ENCODE measurements at places on chromosomes 1 and 21. TPM values are rescaled to one million over a fixed set of nuclear protein-coding genes. Genes with fewer than 3 reads are reported as not detected.

DNA sequence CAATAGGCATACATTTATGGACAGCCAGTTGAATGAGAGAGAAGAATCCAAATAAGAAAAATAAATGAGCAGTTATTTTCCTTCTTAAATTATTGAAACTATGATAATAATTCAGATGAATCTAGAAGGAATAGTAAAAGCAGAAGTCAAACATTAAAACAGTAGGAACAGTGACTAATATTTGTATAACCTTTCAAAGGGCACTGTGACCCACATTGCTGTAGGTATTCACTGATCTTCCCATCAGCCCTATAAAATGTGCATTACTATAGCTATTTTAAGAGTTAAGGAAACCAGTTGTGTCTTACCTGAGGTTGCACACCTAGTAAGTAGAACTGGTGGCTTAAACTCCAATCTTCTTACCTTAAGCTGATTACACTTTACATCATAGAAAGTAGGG lies 102.8 kb upstream of the ARTN start:
- peaks cover 20% of the 10 kb centered on the region for H3K4me1 ChIP-seq
- no peaks in the 10 kb centered on the region for H3K27me3 ChIP-seq
- no peak for DNase-seq
- H3K27ac ChIP-seq: no peak overlapping the region

- H3K4me1 ChIP-seq: peaks cover 6% of the 10 kb centered on the region
- no peak overlapping the region for H3K27ac ChIP-seq
These were observed 48.0 kb upstream of the KCNE1 start for GRCh38 chr21:34560021-34560420.

YBEY gene
- 8.1 TPM for total RNA-seq

C1orf167 gene
- not detected for total RNA-seq

GRCh38 chr1:12215118-12215961 lies 14.5 kb upstream of the VPS13D start:
- H3K27me3 ChIP-seq: no peaks in the 10 kb centered on the region
- H3K36me3 ChIP-seq: no peaks in the 10 kb centered on the region
- no peak overlapping the region for H3K27ac ChIP-seq
- no peak overlapping the region for H3K4me3 ChIP-seq
- DNase-seq: peak; percentile 54
- peaks cover 17% of the 10 kb centered on the region for H3K4me1 ChIP-seq

KCNJ6 gene
- total RNA-seq: not detected

GJA4 gene
- total RNA-seq: 0.86 TPM

CFAP45 gene
- 3.0 TPM for total RNA-seq

DNA sequence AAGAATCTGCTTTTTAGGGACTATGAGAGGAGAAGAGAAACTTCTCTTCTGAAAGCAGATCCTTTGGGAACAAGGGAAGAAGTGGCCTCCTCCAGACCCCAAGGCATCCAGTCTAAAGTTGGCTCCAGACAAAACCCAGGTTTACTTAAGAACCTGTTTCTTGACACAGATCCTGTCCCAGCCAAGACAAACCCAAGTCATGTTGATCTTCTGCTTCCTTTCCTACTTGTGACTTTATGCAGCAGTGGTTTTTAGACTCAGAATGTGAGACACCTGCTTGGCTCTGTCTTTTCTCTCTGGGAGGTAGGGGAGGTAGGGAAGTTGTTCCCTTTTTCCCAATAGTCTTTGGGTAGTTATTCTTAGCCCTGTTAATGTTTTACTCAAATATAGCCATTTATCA lies 38.3 kb downstream of the ELAPOR1 start:
- no peak overlapping the region for H3K4me3 ChIP-seq
- H3K27ac ChIP-seq: no peak overlapping the region
- H3K36me3 ChIP-seq: no peaks in the 10 kb centered on the region
- no peaks in the 10 kb centered on the region for H3K27me3 ChIP-seq
- DNase-seq: no peak

DNA sequence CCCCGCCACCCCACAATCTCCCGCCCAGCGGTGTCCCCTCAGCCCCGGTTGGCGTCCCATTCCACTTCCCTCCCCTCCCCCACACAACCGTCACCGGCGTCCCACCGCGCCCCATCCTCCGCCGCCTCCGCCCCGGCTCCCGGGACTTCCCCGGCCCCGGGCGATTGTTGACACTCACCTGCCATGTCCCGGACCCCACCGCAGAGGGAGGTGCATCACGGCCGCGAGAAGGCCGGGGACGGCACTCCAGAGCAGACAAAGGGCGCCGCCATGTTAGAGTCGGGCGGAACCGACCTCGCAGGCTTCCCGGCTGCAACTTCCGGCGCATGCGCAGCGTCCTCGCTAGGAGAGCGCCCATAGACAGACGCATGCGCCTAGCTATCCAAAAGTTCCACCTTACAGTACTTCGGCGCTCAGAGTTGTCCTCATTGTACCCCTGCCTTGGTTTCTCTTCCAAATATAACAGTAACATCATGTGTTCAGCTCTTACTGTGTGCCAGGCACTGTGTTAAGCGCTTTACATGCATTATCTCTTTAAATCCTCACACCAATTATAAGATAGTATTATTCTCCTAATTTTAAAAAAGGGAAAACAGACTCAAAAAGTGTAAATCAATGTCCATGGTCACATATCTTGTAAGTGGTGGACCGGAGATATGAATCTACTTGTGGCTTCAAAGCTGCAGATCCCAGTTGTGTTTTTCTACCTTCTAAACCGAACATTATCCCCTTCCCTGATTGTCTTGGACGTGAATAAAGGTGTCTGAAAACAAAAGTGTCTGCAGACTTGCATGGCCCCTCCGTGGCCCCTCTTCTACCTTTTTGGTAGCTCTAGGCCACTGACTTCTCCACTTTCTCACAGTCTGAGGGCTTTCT lies at the start of gene ZBTB17:
ZBTB17 (minus strand) TSS at position 297 of the 876 bp plus-strand sequence. CDS start 27,606 bp downstream, outside the sequence.
- H3K36me3 ChIP-seq: peaks cover 14% of the 10 kb centered on the region
- peak; percentile 95 for DNase-seq
- H3K4me1 ChIP-seq: peaks cover 37% of the 10 kb centered on the region
- H3K27ac ChIP-seq: peak within 1 kb of the TSS; percentile 86

RCSD1 gene
- 30.3 TPM for total RNA-seq

VANGL2 gene
- total RNA-seq: not detected

DNA sequence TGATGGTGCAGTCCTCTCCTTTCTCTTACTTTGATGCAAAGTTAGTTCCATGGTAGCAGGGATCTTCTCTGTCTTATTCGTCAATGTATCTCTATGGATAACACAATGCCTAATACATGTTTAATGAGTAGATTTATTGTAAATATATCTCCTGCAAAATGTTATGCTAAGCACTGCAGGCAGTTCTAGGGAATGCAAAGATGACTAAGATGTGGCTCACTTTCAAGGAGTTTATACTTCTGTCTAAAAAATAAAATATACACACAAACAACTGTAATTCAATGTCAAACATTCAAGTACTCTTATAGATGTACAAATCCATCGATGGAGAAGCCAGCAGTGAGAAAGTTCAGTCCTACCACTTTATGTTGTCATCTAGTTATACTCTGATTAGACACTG lies 194.3 kb downstream of the KCTD3 start:
- H3K4me3 ChIP-seq: no peak overlapping the region
- no peaks in the 10 kb centered on the region for H3K4me1 ChIP-seq
- H3K27ac ChIP-seq: no peak overlapping the region
- no peaks in the 10 kb centered on the region for H3K27me3 ChIP-seq

TIE1 gene
- total RNA-seq: 9.6 TPM

PAPPA2 gene
- not detected for total RNA-seq

NOTCH2 gene
- total RNA-seq: 179 TPM

GRCh38 chr1:117150316-117150715 lies 28.8 kb upstream of the TRIM45 start:
- no peak overlapping the region for H3K27ac ChIP-seq
- H3K27me3 ChIP-seq: peaks cover 18% of the 10 kb centered on the region
- no peak for DNase-seq

ICOSLG gene
- 0.24 TPM for total RNA-seq

SCNM1 gene
- total RNA-seq: 55.2 TPM

DNA sequence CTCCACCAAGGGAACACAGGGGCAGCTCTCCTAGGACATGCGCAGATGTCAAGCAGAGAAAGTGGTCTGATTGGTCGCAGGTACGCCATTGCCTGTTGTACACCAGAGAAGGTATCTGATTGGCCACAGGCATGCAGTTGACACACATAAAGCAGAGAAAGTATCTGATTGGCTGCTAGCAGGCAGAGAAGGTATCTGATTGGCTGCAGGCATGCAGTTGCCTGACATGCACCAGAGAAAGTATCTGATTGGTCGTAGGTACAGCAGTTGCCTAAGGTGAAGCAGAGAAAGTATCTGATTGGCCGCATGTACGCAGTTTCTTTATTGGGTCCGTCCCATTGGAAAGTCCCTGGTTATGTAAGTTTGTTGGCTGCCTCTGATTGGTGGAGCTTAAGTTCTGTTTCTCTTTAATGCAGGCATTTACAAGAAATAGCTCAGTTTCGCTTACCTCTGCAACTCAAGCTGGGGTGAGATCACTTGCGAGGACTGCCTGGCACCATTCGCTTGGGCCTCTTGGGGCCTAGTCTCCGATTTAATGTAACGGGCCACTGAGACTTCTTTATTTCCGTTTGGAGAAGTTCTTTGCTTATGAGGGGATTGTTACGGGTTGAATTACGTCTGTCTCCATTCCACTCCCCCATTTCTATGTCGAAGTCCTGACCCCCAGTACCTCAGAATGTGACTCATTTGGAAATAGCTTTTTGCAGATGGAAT lies 74.2 kb downstream of the SIK1 start:
- peaks cover 7% of the 10 kb centered on the region for H3K4me1 ChIP-seq
- H3K4me3 ChIP-seq: no peak overlapping the region
- DNase-seq: no peak
- H3K27me3 ChIP-seq: no peaks in the 10 kb centered on the region

- H3K4me1 ChIP-seq: peaks cover 42% of the 10 kb centered on the region
- no peaks in the 10 kb centered on the region for H3K36me3 ChIP-seq
- H3K27me3 ChIP-seq: no peaks in the 10 kb centered on the region
These were observed 14.1 kb downstream of the AZIN2 start for GRCh38 chr1:33094971-33095604.

DNA sequence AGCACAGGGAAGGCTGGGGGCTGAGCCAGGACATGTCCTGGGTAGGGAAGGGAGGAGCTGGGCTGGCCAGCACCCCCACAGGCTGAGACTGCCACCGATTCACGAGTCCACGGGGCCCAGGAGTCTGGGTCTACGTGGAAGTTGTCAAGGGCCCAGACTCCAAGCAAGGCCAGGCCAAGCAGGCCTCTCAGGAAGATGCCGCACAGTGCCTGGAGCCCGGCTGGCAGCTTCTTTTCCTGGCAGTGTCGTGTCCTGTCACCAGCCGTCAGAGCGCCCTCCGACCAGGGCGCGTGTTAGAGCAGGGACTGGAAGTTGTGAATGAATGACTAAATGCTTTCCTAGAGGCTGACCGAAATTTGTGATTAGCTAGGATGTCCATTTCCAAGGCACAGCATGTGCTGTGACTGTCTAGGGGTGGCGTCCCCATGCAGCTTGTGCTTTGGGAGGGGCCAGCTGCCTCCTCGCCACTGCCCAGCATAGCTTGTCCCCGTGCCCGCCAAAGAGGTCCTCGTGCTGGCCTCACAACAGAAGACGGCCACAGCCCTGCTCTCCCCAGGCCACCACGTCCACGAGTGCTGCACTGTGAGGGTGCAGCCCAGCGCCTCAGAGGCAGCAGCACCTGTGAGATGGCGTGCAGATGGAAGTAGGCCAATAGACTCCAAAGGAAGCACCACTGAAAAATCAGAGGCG lies 147.4 kb upstream of the COL6A1 start:
- no peak for DNase-seq
- H3K36me3 ChIP-seq: no peaks in the 10 kb centered on the region
- H3K27me3 ChIP-seq: peaks cover 7% of the 10 kb centered on the region
- no peak overlapping the region for H3K27ac ChIP-seq

GRCh38 chr1:59364037-59364436 lies 67.1 kb downstream of the FGGY start:
- H3K4me1 ChIP-seq: no peaks in the 10 kb centered on the region
- H3K27ac ChIP-seq: no peak overlapping the region
- no peak for DNase-seq
- peaks cover 16% of the 10 kb centered on the region for H3K36me3 ChIP-seq
- H3K27me3 ChIP-seq: no peaks in the 10 kb centered on the region

DNA sequence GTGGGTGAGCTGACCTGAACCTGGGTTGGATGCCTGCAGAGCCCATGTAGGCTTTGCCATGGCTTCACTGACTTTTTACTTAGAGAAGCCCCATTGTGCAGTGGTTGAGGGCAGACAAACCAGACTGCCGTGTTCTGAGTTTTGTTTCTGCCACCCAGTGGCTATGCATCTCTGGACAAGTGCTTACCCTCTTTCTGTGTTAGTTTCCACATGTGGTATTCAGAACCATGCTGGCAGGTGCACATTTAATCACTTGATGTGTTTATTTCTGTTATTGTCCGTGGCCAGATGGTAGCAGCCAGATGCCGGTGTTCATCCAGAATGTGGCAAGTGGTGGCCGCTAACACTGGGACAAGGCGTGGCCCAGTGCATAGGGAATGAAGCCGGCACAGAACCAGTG lies 10.3 kb upstream of the PTPN7 start:
- DNase-seq: no peak
- H3K4me3 ChIP-seq: no peak overlapping the region
- H3K36me3 ChIP-seq: no peaks in the 10 kb centered on the region
- no peaks in the 10 kb centered on the region for H3K4me1 ChIP-seq

GRCh38 chr21:14541841-14542490 lies 4.1 kb downstream of the SAMSN1 start:
- H3K36me3 ChIP-seq: peaks cover 60% of the 10 kb centered on the region
- peaks cover 38% of the 10 kb centered on the region for H3K4me1 ChIP-seq
- peak overlapping the region; percentile 95 for H3K4me3 ChIP-seq
- DNase-seq: no peak

- peaks cover 3% of the 10 kb centered on the region for H3K27me3 ChIP-seq
- no peak overlapping the region for H3K4me3 ChIP-seq
- no peaks in the 10 kb centered on the region for H3K36me3 ChIP-seq
- H3K27ac ChIP-seq: no peak overlapping the region
- no peaks in the 10 kb centered on the region for H3K4me1 ChIP-seq
These were observed 105.8 kb downstream of the SIK1 start for GRCh38 chr21:43321111-43321510.

DNA sequence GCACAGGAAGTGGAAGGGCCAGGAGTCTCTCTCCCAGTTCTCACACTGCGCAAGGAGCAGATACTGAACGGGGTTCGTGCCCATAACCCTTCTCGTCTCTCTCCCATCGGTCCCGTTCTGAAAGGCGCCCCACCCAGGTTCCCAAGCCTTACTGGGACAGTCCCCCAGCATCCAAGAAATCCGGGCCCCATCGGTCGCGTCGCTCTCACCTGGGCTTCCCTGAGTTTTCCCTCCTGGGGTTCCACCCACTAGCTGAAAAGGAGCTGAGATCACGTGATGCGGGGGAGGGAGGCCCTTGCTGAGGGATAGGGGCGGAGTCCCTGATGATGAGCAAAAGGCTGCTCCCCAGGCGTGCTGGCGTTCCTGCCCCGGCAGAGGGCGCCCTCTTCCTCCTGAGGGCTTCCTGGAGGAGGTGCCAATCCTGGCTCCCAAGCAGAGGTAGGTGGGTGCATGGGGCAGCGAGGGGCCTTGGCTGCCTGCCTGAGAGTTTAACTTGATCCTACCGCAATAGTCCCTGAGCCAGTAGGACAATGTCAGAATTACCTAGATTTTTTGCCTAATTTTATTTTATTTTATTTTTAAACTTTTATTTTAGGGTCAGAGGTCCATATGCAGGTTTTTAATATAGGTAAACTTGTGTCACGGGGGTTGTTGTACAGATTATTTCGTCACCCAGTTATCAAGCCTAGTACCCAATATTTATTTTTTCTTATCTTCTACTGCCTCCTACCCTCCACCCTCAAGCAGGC lies at the start of gene SPOCD1:
SPOCD1 (minus strand) TSS at position 271 of the 749 bp plus-strand sequence. CDS start 689 bp downstream, outside the sequence.
- H3K36me3 ChIP-seq: no peaks in the 10 kb centered on the region
- peak within 1 kb of the TSS; percentile 85 for H3K27ac ChIP-seq
- H3K4me1 ChIP-seq: peaks cover 16% of the 10 kb centered on the region
- H3K27me3 ChIP-seq: no peaks in the 10 kb centered on the region
- no peak within 1 kb of the TSS for H3K4me3 ChIP-seq

PCBP3 gene
- 1.4 TPM for total RNA-seq

- peaks cover 31% of the 10 kb centered on the region for H3K27me3 ChIP-seq
- no peak for DNase-seq
- H3K4me3 ChIP-seq: no peak overlapping the region
These were observed 187.1 kb downstream of the CAMTA1 start for GRCh38 chr1:6972399-6972798.
